Renal cortical epithelial cell (primary cell): ENCODE measurements at places on chromosomes 12 and 14. TPM values are rescaled to one million over a fixed set of nuclear protein-coding genes. Genes with fewer than 3 reads are reported as not detected.

WASHC4 gene
- total RNA-seq, result 107 and 169 TPM in 2 replicates

BHLHE41 gene
- total RNA-seq, result 6.1 and 16.0 TPM in 2 replicates

ZBTB42 gene
- total RNA-seq, result 7.6 and 8.1 TPM in 2 replicates

LALBA gene
- total RNA-seq, result not detected in 2 replicates

IL26 gene
- not detected in 2 replicates for total RNA-seq

LRTM2 gene
- total RNA-seq, result not detected in 2 replicates

RAB15 gene
- 7.4 and 13.5 TPM in 2 replicates for total RNA-seq

TBK1 gene
- 37.3 and 42.3 TPM in 2 replicates for total RNA-seq

FITM1 gene
- total RNA-seq, result 0.25 TPM in 1 of 2 replicates, not detected in the other

DPPA3 gene
- total RNA-seq, result not detected in 2 replicates

SDR9C7 gene
- total RNA-seq, result not detected in 2 replicates

TRHDE gene
- 17.5 and 30.6 TPM in 2 replicates for total RNA-seq

HOXC6 gene
- 0.35 and 6.0 TPM in 2 replicates for total RNA-seq

KRT1 gene
- not detected in 2 replicates for total RNA-seq

OR4K5 gene
- not detected in 2 replicates for total RNA-seq

IFNG-AS1 gene
- total RNA-seq, result not detected in 2 replicates

PROX2 gene
- total RNA-seq, result not detected in 2 replicates

ZDHHC22 gene
- not detected in 2 replicates for total RNA-seq

HIF1A gene
- total RNA-seq, result 443 and 1,090 TPM in 2 replicates

LRIG3 gene
- total RNA-seq, result 57.4 and 70.8 TPM in 2 replicates

OR4K1 gene
- total RNA-seq, result not detected in 2 replicates

KRT75 gene
- total RNA-seq, result 0.35 TPM in 1 of 2 replicates, not detected in the other

SERPINA12 gene
- not detected in 2 replicates for total RNA-seq

MYH6 gene
- total RNA-seq, result not detected in 2 replicates

SDSL gene
- 10.1 and 12.5 TPM in 2 replicates for total RNA-seq

NTS gene
- total RNA-seq, result not detected in 2 replicates

MYO1H gene
- total RNA-seq, result not detected in 2 replicates

RNASE3 gene
- not detected in 2 replicates for total RNA-seq

NAV3 gene
- total RNA-seq, result 9.1 and 9.2 TPM in 2 replicates

PRPF39 gene
- total RNA-seq, result 25.9 and 40.1 TPM in 2 replicates

SAMD15 gene
- 2.3 and 12.9 TPM in 2 replicates for total RNA-seq

NKX2-8 gene
- total RNA-seq, result not detected in 2 replicates
